ENCODE measurements at places on chromosomes 1 and 21.

DNA sequence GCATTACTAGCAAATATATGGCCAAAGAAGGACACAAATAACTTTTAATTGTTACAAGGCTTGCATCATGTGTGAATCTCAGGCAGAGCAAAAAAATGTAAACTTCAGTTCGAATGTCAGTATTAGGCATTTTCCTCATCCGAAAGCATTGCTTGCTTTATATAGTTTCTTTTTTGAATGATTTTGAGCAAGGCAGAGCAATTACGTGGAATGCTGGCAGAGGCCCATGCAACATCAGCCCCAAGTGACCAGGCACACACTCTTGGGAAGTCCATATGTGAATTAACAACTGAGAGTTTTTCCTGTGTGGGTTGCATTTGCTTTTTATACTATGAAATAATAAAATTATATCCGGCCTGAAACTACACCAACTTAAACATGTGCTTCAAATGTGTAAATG lies 274.8 kb downstream of the PTPRC start:
- no peak for DNase-seq

DNA sequence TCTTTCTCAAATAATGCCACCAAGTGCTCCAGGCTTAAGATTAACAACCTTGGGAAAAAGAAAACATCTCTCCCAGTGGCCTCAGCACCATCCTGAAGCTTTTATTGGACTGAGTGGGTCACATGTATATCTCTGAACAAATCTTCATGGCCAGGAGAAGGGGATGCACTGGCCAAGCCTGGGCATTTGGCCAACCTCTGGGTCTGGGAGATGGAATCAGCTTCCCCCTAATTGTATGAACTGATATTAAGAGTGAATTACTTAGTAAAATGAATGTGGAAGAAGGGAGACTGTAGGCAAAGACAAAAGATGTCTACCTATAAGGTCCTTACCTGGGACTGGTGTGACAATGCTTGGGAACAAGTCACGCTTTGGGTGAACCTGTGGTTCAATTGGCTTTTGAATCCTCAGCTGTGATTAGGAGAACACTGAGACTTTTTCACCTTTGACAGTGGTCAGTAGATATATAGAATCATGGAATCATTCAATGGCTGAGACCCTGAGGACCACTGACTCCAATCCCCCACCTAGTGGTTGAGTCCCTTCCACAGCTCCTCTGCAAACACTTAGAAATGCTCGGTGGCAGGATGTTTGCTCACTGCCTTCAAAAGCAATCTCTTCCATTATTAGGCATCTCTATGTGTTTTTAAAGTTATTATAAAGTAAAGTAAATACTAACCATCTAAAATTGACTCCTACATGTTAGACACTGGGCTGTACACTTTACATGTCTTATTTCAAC lies 102.6 kb upstream of the ATP1A1 start:
- no peak for DNase-seq

DNA sequence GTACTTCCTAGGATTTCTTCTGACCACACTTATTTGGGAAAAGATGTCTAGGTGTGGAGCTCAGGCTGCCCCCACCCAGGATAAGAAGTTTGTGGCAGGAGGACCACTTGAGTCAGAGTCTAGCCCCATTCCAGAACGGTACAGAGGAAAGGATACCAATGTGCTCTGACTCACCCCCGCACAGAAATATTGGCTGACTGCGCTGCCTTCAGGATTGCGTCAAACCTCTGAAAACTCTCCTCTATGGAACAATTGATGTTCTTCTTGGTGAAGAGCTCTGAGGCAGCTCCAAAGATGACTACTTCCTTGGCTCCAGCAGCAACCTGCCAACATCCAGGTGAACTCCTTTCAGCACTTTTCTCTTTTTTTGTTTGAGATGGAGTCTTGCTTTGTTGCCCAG lies 11.2 kb downstream of the HMGCL start:
- no peak for DNase-seq

GRCh38 chr1:110780600-110781484 lies 92.1 kb upstream of the CD53 start:
- DNase-seq, result peak; percentile 31

GRCh38 chr21:14075346-14076142 lies 135.2 kb downstream of the LIPI start:
- DNase-seq, result no peak

DNA sequence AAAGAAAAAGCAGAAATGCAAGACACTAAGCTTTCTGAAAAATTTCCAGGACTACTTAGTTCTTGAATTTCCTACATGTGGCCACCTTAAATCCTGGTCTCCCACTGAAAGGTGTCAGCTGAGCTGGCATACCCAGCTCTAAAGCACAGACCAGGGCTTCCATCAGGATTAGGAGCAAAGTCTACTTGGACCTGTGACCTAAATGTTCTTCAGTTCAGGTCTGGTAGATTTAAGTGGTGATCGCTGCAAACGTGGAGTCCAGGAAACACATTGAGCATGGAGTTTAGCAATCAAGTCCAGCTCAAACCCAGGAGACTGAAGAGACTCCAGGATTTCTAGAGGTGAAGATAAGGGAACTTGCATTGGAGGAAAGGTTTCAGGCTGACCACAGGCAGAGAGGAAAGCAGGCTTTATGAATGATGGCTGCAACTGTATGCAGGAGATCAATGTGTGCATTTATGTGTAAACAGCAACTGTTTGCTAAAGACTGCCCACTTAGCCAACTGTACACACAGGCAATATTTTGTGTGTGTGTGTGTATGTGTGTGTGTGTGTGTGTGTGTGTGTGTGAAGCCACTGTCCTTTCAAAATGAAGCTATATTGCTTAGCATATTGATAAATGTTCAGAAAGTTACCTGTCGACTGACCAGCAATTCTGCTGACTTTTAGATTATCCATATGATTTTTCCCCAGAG lies 75.2 kb downstream of the LMX1A start:
- DNase-seq, result no peak

DNA sequence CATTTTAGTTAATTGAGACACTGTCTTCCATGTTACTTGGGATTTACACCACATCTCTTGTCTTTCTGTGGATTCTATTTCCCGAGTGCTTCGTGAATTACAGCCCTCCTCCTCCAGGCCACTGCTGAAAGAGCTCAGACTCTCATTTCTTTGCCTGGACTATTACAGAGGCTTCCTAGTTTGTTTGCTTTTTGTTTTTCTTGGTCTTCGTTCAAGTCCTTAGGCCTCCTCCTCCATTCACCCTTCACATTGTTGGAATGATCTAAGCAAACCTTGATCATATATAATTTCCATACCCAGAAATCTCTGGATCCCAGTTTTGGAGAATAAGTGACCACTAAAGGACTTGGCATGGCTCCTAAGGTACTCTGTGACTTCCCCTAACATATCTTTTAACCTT lies 94.1 kb downstream of the CNIH3 start:
- DNase-seq, result no peak

DNA sequence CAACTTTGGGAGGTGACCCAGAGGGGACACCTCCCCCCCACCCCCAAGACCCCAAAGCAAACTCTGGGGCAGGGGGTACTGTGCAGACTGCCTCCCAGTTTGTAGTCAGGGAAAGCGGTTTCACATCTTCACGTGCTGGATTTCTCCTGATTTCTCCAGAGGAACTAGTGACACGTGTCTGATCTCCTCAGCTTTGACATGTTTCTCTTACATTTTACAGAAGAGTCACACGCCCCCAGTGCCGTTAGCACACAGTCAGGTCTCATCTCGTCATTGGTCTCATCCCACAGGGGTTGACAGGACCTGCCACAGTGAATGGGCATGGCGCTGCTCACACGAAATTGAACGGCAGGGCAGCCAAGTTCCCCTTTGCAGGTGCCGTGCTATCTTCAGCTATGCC lies 11.8 kb downstream of the PDPN start:
- no peak for DNase-seq

DNA sequence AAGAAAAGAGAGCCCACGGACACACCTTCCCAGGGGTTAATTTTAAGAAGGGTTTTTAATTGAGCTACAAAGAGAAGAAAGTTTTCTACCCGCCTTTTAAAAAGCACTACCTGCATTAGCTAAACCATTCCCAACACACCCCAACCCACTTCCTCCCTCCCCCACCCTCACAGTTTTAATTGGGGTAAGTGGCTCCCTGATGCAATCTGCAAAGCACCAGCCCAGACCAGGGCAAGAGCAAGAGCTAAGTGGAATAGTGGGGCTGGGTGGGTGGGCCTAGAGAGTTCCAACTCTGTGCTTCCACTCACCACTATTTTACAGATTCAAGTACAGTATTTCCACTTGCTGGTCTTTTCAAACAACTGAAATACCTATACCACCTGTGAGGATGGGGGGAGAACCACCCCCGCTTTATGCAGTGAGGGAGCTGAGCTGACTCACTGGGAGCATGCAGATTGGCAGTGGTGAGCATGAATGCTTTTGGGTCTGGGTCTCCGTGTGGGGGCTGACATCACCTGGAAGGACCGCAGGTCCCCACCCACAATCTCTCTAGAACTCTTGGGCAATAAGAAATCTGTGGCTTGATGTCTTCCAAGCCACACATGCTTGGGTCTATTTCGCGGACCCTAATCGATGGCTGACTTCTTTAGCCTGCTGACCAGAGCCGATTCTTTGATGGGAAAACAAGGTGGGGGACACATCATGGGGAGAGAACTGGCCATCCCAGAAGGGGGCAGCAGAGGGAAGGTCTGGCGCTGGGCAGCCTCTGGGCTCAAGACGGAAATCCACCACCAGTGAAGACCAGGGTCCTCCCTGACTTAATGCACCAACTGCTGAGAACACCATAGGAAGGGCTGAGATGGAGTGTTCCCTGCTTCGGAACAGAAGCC lies 95.5 kb downstream of the SSBP3 start:
- DNase-seq, result peak; percentile 50

DNA sequence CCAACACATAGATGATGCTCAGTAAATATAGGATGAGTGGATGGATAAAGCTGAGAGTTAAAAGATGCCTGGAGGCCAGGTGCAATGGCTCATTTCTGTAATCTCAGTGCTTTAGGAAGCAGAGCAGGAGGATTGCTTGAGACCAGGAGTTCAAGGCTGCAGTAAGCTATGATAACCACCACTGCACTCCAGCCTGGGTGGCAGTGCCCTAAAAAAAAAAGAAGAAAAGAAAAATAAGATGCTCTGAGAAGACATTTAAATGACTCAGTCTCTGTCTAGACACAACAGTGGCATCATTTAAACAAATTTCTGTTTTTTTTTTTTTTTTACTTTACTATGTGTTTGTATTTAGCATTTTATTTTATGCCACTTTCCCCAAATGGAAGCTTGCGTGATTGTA lies 25.3 kb upstream of the IL19 start:
- no peak for DNase-seq

DNA sequence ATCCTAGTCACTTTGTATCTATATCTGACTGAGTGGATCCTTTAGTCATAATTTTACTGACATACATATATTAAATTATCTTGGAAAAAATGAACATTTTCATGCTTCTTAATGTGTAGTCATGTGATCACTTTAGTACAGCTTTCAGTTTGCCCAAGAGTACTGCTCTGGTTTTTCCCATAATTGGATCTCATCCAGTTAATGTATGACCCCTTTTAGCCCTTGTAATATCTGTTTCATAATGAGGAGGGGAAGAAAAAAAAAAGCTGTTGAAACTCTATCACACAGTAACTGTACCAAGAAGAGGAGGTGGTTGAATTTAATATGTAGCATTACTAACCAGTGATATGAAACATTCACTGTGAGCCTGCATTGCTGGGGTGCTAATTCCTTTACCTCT lies 328.7 kb downstream of the PTPRC start:
- DNase-seq, result no peak

- DNase-seq, result peak; percentile 38
Observed at GRCh38 chr1:226181996-226182714, 4.4 kb downstream of the ACBD3 start.

- DNase-seq, result no peak
Observed at GRCh38 chr21:34132926-34133325, 59.5 kb downstream of the MRPS6 start.

GRCh38 chr21:37514038-37514667 lies 147.6 kb downstream of the DYRK1A start:
- DNase-seq, result no peak

DNA sequence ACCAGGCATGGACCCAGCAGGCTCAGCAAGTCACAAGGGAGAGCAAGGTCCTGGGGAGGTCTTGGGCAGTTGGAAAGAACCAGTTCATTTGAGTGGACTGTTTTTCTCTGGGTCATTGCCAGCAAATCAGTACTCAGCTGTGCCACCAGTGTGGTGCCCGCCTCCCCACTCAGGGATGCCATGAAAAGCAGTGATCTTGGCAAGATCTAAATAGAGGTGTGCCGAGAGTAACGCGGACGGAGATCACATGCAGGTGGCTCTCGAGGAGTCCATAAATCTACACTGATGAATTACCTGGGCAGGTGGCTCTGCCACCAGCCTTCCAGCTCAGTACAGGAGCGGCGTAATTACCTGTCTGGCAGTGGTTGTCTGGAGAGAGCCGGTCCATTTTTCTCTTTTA lies 642.2 kb downstream of the PTPRU start:
- no peak for DNase-seq

DNA sequence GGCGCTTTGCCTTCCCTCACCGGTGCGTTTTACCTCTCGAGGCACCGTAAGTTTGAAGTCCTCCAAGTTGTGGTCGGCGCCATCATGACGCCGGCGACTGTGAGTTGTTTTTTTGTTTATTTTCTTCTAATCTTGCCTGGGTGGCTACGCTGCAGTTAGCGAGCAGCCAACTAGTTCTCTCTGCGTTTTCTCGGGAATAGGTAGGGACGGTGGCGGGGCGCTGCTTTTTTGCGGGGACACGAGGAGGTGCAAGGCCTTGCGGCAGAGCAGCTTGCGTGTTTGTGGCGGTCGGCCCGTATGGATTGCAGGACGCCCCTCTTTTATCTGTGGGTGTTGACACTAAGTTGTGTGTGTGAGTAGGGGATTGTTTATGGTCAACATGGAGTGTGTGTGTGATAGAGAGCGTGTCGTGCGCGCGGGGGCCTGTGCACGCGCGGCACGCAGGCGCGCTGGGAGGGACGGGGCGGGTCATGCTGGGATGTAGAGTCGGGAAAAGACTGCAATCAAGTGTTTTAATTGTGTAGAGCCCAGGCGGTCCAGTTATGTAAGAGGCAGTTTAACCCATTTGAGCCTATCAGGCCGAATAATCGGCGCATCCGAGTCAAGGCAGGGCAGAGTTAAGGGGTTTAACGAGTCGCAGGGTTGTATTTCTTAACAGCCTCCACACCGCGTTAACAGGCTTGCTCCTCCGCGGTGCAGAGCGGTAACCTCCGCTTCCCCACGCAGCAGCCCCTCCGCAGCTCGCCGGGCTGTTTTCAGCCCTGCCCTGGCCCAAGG lies 1.2 kb upstream of the NEGR1 start:
- peak; percentile 45 for DNase-seq

GRCh38 chr1:7261490-7261889 lies 476.2 kb downstream of the CAMTA1 start:
- no peak for DNase-seq

DNA sequence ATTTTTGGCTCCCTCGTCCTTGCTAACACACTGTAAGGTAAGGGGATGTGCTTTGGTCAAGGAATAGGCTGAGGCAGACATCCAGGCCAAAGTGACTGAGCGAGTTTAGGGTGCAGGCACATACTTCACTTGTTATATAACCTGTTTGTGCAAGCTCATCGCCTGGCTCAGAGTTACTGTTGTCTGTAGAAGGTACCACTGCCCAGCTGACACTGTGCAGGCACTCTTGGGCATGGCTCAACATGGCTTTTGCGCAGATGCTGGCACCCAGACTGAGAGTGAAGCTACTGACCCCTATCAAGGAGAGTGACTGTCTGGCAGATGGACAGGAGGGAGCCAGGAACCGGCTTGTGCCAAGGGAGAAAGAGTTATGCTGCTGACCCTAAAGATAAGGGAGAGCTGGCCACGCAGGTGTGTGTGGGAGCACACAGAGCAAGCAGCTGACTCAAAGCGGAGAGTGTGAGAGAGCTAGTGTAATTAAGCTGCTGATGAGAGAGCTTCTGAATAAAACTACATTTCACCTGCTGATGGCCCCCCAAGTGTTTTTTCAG lies 307.3 kb upstream of the USP24 start:
- no peak for DNase-seq
